ENCODE measurements at places on chromosomes 3 and 15. TPM values are rescaled to one million over a fixed set of nuclear protein-coding genes. Genes with fewer than 3 reads are reported as not detected.

TTLL13 gene
- total RNA-seq = not detected

ARPP21 gene
- total RNA-seq = not detected

DNA sequence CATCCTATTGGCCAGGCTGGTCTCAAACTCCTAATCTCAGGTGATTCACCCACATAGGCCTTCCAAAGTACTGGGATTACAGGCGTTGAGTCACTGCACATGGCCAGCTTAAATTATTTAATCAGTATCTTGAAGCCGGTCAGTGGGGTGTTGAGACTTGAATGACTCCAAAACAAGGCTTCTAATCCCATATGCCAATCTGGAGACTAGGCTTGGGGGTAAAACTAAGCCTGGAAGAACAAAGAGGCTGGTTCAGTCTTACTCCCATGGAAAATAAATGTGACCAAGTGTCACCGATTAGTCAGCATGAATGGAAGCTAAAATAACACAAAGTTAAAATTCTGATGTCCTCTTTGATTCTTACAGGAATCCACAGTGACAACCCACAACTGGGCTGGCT, 509.1 kb downstream of the FOXP1 start:
- DNase-seq = no peak

DNA sequence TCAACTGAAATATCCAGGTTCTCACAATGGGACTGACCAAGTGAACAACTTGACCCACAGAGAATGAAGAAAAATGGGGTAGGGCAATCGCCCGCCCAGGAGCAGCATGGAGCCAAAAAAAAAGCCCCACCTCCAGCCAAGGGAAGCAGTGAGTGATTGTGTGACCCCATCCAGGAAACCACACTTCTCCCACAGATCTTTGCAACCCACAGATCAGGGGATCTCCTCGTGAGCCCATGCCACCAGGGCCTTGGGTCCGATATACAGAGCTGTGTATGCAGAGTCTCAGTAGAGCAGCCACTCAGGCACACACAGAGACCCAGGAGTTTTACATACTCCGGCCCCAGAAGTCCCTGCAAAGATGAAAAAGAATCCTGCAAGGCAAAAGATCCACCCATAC, 35.7 kb downstream of the PYGO1 start:
- DNase-seq = no peak

DNA sequence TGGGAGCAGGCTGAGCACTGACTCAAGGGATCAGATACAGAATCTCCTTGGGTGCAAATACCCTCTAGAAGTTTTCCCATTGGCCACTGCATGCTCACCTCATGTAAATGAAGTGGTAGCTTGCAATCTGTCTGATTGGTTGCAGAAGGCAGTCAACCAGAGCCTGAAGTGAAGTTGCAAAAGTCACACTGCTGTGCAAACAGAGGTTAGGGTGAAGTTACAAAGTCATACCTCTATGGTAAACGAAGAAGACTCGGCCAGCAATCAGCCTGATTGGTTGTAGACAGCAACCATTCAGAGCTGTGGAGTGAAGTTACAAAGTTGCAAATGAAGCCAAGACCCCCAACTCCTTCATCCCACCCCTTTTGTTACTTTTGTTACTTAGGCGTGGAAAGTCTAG, 27.1 kb downstream of the STARD9 start:
- no peak for DNase-seq

DNA sequence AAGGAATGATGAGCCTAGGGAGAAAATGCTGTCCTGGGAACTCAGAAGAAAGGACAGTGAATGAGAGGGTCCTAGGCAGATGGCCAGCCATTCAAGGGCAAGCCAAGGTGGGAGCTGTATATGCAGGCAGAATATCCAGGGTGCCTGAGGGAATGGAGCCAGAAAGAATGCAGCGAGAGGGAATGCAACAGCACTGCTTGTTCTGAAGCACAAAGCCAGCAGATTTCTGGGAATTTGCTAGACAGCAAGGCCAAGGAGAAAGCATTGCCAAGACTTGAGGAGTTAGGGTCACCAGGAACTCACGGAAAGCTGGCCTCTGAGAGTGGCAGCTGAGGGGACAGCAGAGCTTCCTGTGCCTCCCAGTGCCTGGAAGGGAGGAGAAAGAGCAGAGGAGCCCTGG, 200.6 kb downstream of the MYRIP start:
- DNase-seq = no peak

GRCh38 chr3:181886676-181887075, 175.0 kb downstream of the SOX2 start:
- DNase-seq = no peak

- DNase-seq = no peak
Observed at GRCh38 chr3:64395490-64395889, 170.2 kb upstream of the PRICKLE2 start.

DNA sequence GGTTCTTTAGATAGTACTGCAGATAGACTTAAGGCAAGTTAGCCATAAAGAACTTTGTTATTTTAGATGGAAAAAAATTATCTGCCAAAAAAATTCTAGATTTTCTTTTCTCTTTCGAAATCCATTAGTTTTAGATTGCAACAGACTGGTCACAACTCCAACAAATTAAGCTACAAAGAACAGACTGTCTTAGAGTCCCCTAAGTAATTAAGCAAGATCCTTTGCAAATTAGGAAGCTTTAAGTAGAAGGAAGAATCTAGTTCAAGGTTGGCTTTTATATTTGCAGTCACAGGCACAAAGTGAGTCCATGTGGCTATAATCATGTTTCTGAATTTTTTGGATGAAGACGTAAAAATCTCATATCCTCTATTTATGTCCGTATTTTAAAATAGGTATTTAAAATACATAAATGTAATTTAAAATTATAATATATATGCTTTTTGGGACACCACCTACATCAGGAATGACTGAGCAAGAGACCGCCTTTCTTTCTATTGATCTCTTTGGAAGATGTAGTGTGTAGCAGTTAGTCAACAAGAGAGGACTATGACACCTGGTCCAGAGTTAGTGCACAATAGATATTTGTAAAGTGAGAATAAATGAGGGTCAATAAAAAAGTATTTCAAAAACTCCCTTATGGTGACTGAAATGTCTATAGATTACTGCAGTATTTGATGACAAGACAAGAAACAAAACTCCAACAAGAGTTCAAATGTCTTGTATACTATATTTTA, 34.4 kb downstream of the TMEM45A start:
- DNase-seq = no peak
